ENCODE measurements at places on chromosomes 16 and 17.

GRCh38 chr17:17376362-17376761 lies 73.2 kb downstream of the NT5M start:
- DNase-seq, result no peak

- no peak for DNase-seq
These were observed 50.2 kb downstream of the CHCT1 start for GRCh38 chr17:60472449-60472848.

DNA sequence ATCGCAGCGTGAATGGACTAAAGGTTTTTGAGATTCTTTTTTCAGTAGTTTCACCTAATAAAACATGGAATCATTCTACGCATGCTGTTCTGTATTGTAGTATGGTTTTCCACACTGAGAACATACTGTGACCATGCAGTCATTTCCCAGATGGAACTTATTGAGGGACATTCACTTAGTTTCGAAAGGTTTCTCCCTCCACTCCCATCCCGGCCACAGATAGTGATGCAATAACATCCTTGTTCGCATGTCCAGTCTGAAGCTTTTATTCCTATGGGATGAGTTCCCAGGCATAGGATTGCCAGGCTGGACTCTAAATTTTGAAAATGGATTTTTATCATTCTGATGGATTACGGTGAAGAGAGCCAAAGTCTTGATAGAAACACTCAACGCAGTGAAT lies 420.4 kb downstream of the WWOX start:
- no peak for DNase-seq

GRCh38 chr16:88504489-88505404 lies 51.7 kb downstream of the ZFPM1 start:
- DNase-seq, result no peak

DNA sequence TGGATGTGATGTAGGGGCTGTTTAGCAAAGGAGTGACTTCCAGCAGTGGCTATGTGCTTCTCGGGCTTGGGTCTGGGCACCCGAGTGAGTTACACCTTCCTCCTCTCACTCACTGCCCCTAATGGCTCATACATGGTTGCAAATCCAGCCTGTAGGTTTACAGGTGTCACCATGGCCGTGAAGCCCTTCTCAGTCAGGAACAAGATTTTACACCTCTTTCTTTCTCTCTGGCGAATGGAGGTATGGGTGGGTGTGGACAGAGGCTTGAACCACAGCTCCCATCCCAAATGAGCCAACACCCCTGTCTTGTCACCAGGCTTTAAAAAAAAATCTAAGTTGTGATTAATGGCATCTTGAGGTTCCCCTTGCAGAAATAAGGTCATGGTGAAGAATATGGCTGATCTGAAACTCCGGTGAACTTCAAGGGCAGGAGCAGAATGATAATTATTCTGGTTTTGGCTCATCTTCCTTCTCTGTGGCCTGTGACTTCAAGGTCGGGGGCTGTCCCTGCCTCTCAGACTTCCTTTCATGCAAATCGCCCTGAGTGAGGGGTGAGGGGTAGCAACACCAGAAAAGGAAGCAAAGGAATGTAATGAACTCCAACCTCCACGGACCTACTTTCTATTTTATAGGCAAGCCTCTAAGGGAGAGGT lies 331.2 kb downstream of the MAF start:
- peak; percentile 59 for DNase-seq

- no peak for DNase-seq
These were observed 273.4 kb downstream of the HAPSTR1 start for GRCh38 chr16:9364721-9365369.

GRCh38 chr17:50052241-50052796 lies 3.6 kb upstream of the ITGA3 start:
- no peak for DNase-seq

DNA sequence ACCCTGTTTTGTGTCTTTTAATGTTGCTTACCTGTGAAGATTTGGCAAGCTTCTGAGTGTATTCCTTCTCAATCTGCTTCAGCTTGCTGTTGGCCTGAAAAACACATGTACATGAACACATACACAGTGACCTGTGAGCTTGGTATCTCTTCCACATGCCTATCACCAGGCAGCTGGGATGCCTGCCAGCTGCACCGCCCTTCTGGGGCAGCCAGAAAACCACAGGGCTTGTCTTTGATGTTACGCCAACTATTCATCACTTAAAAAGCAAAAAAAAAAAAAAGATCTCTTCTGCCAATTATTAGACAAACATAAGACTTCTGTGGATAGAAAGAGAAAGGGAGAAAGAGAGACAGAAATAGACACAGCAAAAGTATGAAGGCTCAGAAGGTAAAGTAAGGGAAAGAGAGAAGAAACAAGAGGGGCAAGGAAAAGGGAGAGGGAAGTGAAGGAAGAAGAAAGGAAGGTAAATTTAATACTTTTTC lies 189.2 kb upstream of the AXIN2 start:
- peak; percentile 71 for DNase-seq

- DNase-seq, result no peak
These were observed 45.9 kb downstream of the C16orf95 start for GRCh38 chr16:87271256-87271655.

DNA sequence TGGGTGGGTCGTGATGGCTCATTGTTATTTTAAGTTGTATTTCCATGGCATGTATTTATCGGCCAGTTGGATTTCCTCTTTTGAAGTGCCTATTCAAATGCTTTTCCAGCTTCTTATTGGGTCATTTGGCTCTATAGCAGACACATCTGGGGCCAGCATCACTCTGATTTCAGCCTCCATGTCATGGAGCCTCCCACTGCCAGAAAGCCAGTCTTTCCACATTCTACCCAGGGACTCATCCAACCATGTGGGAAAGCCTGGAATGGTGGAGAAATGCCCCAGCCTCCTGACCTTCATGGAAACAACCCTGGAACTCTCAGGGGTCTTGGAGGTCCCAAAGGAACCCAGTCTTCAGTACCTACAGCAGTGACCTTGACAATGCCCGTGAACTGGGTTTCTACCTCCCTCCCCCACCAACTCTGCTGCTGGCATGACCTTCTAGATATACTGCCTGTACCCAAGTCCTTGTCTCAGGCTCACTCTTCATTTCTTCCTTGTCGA lies 33.8 kb upstream of the ADGRG1 start:
- no peak for DNase-seq

DNA sequence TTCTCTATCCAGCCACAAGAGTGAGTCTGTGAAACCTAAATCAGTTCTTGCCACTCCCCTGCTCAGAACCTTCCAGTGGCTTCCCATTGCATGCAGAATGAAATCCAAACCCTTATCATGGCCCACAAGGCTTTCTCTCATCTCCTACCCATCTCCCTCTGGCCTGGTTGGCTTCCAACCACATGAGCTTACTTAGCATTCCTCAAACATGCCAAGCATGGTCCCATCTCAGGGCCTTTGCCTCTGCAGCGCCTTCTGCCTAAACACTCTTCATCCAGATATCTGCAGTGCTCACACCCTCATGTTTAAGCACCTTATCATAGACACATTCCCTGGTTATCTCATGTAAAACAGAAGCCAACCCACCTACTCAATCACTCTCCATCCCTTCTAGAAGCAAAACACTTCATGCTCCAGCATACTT lies 15.5 kb downstream of the TK2 start:
- no peak for DNase-seq

DNA sequence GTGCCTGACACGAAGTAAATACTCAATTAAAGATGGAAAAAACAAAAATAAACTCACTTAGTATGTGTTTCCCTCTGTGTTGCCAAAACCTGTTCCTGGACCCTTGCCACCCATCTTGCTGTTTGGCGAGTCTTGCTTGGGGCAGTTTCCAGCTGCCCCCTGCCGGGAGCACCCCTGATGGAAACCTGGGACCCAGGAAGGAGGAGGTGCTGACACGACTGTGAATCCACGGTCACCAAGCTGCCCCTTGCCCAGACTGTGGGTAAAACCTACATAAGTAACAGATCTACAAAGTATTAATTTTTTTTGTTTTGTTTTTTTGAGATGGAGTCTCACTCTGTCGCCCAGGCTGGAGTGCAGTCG lies 50.1 kb upstream of the SIAH1 start:
- DNase-seq, result no peak
